RPMI7951 (cell line): ENCODE measurements at places on chromosomes 6 and 20.

DNA sequence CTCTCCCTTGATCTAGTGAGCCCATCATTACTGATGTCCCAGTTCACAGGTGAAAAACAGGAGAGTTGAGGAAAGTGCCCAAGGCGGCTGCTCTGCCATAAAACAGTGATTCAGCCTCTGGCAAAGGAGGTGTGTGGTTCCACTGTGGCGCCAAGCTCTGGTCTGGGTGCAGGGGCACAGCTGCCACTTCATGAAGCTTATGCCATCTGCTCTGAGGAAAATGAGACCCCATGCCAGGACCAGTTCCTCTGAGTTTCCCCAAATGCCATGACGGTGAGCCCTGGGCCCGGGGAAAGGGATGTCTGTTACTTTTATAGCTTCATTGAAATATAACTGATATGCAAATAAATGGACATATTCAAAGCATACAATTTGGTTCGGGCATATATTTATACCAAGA is 33.7 kb upstream of the ZBP1 start:
- DNase-seq = no peak

GRCh38 chr6:39778581-39779255 is 13.5 kb upstream of the DAAM2 start:
- DNase-seq = no peak

DNA sequence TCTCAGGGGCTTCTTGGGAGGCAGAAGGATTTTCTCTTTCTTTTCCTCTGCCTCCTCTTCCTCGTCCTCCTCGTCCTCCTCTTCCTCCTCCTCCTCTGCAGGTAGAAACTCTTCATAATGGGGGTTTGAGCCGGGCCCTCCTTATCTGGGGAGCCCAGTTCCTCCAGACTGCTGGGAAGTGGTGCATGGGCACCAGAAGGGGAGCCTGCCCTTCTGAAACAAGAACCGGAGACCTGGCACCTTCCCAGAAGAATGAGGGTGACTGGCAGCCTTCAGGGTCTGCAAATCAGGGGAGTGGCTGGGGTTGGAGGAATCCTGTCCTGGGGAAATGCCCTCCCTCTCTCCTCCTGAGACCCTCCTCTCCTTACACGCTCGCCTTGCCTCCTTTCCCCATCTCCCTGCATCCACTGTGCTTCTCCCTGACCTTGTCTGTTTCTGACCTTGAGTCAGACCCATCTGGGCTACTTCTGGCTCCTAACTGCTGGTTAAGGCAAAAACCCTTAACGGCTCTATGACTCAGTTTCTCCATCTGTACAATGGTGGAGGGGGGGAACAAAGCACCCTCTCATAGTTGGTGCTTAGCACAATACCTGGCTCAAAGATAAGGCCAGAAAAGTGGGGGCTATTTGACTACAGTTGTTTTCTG is 1.7 kb downstream of the TULP1 start:
- no peak for DNase-seq

DNA sequence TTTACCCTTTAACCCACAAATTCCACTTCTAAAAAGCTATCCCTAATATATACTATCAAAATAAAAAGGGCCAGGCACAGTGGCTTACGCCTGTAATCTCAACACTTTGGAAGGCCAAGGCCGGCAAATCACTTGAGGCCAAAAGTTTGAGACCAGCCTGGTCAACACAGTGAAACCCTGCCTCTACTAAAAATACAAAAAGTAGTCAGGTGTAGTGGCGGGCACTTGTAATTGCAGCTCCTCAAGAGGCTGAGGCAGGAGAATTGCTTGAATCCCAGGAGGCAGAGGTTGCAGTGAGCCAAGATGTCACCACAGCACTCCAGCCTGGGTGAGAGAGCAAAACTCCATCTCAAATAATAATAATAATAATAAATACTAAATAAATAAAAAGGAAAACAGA is 82.5 kb downstream of the TRIM27 start:
- peak; percentile 13 for DNase-seq

GRCh38 chr20:38804221-38804620 is 1.3 kb upstream of the PPP1R16B start:
- no peak for DNase-seq

DNA sequence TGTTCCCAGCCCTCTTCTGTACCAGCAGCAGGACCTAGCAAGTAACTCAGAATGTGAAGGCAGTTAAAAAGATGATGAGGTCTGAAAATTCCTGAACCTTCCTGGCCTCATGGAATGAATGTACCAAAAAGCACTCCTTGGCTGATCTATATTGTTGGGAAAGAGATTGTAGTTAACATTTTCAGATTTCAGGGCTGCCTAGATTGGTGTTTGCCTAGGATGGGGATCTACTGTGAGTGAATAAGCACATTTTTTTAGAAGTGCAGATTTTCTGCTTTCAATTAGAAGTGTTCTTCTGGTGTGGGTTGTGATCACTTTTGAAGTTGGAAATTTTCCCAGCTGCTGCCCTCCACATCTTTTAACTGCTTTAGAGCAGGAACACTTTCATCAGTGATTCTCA is 6.2 kb downstream of the MYLIP start:
- peak; percentile 33 for DNase-seq

GRCh38 chr20:13784271-13784892 is 337 bp downstream of the ESF1 start:
- no peak for DNase-seq

DNA sequence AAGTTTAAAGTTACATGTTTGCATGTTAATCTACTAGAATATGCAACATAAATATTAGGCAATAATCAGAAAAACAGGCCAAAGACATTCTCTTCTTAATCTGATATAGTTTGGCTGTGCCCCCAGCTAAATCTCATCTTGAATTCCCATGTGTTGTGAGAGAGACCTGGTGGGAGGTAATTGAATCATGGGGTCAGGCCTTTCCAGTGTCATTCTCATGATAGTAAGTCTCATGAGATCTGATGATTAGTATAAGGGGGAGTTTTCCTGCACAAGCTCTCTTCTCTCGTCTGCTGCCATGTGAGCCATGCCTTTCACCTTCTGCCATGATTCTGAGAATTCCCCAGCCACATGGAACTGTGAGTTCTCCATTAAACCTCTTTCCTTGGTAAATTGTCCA is 1241.7 kb upstream of the ADGRB3 start:
- no peak for DNase-seq
